ENCODE measurements at places on chromosomes 3 and 15.

DNA sequence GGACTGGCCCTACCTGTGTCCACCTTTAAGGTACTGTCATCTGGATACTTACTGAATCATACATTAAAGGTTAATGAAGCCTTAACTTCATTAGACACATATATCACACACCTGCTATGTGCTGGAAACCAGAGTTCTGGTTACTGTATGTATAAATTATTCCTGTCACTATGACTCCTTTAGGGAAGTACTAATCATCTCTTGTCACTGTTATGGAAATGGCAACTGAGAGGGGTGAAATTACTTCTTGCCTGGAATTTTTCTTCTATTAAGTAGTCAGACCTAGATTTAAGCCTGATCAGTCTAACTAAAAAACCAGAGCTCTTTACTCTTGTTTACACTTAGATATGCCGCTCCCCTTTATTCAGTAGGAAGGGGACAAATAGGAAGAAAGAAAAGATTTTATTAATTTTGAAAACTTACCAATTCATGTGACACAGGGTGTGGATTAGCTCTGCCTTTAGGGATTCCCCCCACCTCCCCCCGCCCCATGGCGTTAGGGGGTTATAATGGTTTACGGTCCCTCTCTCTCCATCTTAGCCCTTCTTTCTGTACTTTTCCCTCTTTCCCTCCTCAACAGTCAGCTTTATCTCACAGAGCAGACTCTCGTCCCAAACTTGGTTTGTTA lies 152.5 kb downstream of the KLHL25 start:
- DNase-seq = no peak

- no peak for DNase-seq
Observed at GRCh38 chr15:43330780-43331087, 361 bp upstream of the LCMT2 start.

GRCh38 chr3:11155341-11156025 lies 1.2 kb downstream of the HRH1 start:
- DNase-seq = no peak

GRCh38 chr3:132643366-132643765 lies 16.2 kb downstream of the ACAD11 start:
- DNase-seq = no peak

DNA sequence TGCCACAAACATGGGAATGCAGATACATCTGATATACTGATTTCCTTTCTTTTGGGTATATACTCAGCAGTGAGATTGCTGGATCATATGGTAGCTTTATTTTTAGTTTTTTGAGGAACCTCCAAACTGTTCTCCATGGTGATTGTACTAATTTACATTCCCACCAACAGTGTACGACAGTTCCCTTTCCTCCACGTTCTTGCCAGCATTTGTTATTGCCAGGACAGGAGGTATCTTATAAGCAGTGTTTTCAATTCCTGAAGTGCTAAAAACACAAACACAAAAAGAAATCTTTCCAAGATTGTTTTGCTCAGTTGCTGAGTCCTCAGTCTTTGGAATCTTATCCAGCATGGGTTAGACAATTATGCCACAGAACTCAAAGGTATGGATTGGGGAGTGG lies 13.5 kb downstream of the GTF2E1 start:
- DNase-seq = no peak
